Activated CD4-positive, alpha-beta T cell treated with anti-CD3 and anti-CD28 coated beads, Interleukin-2, amount 10 ng/mL, durations not matched to agents 24 days and 14 days (primary cell): ENCODE measurements at places on chromosomes 5 and 9.

GRCh38 chr5:37198061-37198460, 51.1 kb downstream of the CPLANE1 start:
- DNase-seq, result peak; percentile 67

DNA sequence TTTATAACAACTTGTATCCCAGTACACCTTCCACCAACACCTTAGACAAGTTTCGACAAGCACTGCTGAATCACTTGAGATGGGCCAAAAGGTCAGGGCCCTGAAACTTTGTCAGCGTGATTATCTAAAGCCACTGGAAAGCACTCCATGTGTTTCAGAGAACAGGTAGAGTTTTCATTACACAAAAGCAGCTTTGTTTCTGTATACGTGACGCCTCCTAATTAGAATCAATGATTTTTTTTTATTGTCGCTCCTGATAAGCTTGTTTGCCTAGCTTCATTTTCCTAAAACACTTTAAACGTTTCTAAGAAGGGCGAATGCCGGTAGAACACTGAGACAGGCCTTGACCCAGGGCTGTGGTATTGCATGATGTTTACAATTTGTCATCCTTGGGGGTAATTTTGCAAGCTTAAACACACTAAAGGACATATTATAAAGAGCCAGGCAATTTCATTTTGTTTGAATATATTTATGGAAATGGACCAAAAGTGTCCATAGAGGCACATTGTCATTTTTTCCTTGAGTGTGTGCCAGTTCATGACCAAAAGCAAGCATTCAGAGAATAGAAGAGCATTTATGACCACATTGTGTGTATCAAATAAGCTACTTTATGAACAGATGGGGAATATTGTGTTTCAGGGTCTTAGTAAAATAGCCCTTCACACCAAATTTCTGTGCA, 193.6 kb downstream of the GLIS3 start:
- DNase-seq, result no peak

DNA sequence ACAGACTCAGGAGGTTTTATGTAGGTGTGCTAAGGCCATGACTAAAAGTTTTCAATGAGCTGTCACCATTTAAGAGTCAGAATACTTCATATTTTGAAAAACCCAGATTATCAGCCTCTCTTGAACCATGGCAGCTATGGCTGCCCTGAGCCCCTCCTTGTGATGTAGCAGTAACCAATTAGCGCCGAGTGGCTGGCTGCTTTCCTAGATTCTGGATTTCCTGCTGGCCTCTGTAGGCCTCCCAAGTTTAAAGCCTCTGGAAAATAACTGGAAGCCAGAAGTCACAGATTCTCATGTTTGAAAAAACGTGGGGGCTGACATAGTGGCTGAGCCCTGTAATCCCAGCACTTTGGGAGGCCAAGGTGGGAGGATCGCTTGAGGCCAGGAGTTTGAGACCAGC, 25.5 kb downstream of the DAB2IP start:
- no peak for DNase-seq

DNA sequence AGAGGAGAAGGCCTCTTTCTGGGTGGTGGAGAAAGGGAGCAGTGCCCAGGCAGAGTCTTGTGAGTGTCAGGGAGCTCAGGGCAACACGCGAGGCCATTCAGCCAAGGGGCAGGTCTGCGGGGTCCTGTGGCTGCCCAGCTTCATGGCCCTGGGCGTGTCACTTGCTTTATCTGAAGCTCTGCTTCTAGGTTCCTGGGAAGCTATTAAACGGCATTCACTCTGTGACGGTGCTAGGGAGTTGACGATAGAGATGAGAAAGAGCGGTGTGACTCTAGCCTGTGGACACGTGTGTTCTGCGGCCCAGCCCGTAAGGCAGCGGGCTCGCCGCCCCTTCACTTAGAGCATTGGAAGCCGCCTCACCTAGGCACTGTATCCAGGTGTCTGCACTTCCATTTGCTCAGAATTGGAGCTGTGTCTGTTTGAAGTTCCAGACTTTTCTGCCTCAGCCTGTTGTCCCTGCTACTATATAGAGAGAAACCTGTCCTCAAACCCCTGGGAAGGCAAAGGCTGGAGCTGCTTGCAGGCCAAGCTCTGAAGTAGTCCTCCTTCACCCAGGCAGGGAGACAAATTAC, 88.3 kb downstream of the PHF2 start:
- DNase-seq, result no peak

- DNase-seq, result no peak
These were observed 141.9 kb upstream of the IER5L start for GRCh38 chr9:129319938-129320481.

GRCh38 chr9:136851941-136852663, at the start of gene MAMDC4:
MAMDC4 (plus strand) TSS chr9:136852346; CDS start chr9:136852417, 71 bp downstream.
- DNase-seq, result no peak
